Bronchus fibroblast of lung (primary cell): ENCODE measurements at places on chromosomes 1 and 21. TPM values are rescaled to one million over a fixed set of nuclear protein-coding genes. Genes with fewer than 3 reads are reported as not detected.

The FBXO2 gene
- 0.34 and 0.89 TPM in 2 replicates for total RNA-seq

The IQGAP3 gene
- total RNA-seq = 48.9 and 50.9 TPM in 2 replicates

The STPG1 gene
- total RNA-seq = 6.7 and 8.2 TPM in 2 replicates

The PPP1R8 gene
- 38.7 and 45.1 TPM in 2 replicates for total RNA-seq

The FAM78B gene
- 0.15 and 0.17 TPM in 2 replicates for total RNA-seq

The ENSA gene
- 131 and 138 TPM in 2 replicates for total RNA-seq

The OR10J1 gene
- total RNA-seq = not detected in 2 replicates

The TTC34 gene
- total RNA-seq = 0.15 and 0.17 TPM in 2 replicates

The FAM89A gene
- total RNA-seq = 4.2 and 5.1 TPM in 2 replicates

The MYOC gene
- not detected in 2 replicates for total RNA-seq

The CTNNBIP1 gene
- 27.5 and 27.9 TPM in 2 replicates for total RNA-seq

The KRTAP19-1 gene
- not detected in 2 replicates for total RNA-seq

The MTARC1 gene
- total RNA-seq = 1.7 and 1.9 TPM in 2 replicates

The DISC1 gene
- 3.1 and 3.4 TPM in 2 replicates for total RNA-seq

The AGRN gene
- 36.4 and 39.3 TPM in 2 replicates for total RNA-seq

The IRF6 gene
- total RNA-seq = 0.34 and 0.59 TPM in 2 replicates

The TM2D1 gene
- 27.2 and 41.2 TPM in 2 replicates for total RNA-seq

The CFHR4 gene
- total RNA-seq = not detected in 2 replicates

The TEX38 gene
- not detected in 2 replicates for total RNA-seq
